Dermis microvascular lymphatic vessel endothelial cell (primary cell): ENCODE measurements at places on chromosomes 3 and 15.

GRCh38 chr15:40650479-40650878 lies 44.5 kb upstream of the RAD51 start:
- DNase-seq, result no peak

- DNase-seq, result no peak
Observed at GRCh38 chr3:144129536-144130214, 158.1 kb downstream of the DIPK2A start.

GRCh38 chr3:31041161-31041978 lies 146.9 kb upstream of the GADL1 start:
- peak; percentile 24 for DNase-seq

- no peak for DNase-seq
Observed at GRCh38 chr3:42668793-42669217, 15.3 kb downstream of the ZBTB47 start.

GRCh38 chr3:146134348-146135117 lies 26.5 kb downstream of the PLOD2 start:
- no peak for DNase-seq

DNA sequence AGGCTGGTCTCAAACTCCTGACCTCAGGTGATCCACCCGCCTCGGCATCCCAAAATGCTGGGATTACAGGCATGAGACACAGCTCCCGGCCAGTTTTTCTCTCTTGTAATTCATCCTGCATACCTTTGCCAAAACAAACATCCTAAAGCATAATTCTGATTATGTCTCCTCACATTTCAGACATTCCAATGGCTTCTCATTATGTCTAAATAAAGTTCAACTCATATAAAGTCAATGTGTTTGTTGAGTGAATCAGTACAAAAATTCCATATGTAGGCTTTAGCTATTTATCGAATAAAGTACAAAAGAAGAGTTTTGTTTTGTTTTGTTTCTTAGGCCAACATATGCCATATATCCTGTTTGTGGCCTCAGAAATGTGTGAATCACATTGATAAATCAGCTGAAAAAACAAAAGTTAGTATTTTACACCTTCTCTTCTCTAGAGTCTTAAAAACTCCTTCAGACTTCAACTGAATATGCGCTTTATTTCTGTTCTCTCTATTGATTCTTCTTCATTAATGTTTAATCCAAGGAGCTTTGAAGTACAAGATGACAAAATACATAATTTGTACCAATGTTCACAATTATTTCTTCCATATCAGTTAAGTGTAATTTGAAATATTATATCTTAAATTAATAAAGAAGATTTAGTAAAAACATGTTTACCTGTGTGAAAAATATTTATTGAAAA lies 165.8 kb downstream of the MECOM start:
- peak; percentile 26 for DNase-seq

DNA sequence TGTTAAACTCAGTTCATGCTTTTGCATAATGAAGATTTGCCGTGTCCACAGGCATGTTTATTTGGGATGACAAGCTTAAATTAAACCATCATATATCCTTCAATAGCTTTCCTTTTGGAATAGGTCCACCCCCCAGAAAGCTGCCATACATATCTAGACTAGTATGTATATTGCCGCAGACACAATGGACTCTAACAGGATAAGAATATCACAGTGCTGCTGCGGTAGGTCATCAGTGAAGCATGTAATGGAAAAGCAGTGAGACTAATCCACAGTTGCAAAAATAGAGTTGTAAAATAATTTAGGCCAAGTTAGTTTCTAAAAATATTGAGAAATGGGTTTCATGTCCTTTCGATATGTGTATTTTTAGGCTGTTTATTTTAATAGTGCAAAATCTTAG lies 819.9 kb upstream of the DPPA4 start:
- no peak for DNase-seq

- no peak for DNase-seq
Observed at GRCh38 chr3:152198665-152199064, 70.1 kb upstream of the MBNL1 start.

DNA sequence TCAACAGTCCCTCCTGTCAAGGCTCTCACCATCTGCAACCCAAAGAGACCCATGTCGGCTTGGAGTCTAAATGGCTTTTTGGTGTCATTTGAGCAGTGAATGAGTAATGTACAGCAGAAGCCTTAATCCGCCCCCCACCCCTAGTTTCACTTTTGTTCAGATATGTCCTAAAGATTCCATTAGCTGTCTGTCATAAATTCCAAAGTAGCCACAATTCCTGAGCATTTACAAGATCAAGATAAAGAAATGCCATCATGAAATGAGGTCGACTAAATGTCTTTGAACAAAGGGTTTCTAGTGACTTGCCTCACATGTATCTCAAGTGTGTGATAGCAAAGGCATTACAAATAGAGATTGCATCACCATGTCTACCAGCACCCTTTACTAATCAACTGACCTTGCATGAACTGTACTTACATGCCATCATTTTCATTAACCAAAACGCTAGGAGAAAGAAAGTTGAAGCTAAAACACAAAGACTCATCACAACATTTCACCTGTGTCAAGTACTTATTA lies 123.8 kb upstream of the PHLDB2 start:
- DNase-seq, result peak; percentile 32

DNA sequence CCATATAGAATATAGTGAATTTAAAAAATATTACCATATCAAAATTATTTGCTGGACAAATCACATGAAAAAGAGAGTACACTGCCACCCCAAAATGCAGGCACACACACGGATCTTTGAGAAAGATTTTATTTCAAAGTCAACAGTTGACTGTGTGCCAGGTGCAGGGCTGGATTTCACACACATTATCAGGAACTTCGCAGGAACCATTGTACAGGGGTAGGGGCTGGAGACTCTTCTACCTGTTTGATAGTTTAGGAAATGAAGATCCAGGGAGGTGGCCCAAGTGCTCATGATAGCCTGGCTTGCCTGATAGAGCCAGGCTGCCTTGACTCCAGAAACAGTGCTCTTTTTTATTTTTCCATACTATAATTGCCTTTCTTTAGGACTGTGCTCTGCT lies 54.2 kb downstream of the IL1RAP start:
- DNase-seq, result no peak

DNA sequence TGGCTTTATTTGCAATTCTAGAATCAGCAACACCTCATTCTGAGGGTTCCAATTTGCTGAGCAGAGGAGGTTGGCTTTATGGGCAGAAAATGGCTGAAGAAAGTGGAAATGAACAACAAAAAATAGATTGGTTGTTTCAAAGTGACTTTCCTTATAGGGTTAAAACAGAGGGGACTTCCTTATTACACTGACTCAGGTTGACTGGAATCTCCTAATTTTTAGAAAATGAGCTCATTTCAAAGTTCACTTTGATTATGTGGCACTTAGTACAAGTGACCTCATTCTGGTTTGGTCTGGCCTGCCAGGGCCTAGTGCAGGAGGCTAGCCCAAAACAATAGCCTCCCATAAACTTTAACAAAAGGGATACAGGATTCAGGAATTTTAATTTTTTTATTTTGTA lies 41.4 kb downstream of the NFKBIZ start:
- peak; percentile 15 for DNase-seq

DNA sequence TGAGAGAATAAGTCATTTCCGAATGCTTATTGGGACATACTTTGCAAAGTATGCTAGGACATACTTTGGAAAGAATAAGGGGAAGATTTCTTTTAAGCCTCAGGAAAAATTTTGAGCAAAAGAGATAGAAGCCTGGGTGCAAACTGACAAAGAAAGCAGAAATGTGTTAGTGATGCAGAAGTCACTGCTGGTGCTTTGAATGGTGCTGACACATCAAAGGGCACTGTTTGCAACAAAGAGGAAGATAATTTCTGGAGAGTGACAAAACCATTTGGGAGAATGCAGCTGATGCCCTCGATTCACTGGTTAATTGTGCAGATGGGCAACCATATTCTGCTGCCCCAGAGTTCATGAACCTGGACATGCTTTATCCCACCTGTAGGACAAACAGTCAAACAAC lies 11.0 kb upstream of the RAP2B start:
- DNase-seq, result no peak

DNA sequence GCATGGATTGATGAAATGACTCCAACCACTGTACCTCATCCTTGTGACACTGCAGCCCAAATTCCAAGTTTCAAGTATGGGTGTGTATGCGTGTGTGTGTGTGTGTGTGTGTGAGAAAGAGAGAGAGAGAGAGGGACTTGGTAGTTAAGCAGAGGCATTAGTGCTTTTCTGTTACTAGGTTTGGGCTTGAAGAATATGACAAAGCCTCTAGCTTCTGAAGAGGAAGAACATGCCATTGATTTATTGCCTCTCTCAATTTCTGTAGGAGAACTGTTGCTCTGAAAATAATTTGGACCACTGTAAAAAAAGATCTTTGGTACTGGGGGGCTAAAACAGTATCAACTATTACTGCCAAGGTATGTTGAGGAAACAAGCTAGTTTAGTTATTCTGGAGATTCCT lies 139.2 kb downstream of the AQP9 start:
- no peak for DNase-seq
